ENCODE measurements at places on chromosomes 5 and 9. TPM values are rescaled to one million over a fixed set of nuclear protein-coding genes. Genes with fewer than 3 reads are reported as not detected.

- no peak for DNase-seq
These were observed 334.0 kb downstream of the NFIB start for GRCh38 chr9:13979941-13980318.

RASEF gene
- under 0.01 TPM for total RNA-seq

GKAP1 gene
- 1.1 TPM for total RNA-seq

DNA sequence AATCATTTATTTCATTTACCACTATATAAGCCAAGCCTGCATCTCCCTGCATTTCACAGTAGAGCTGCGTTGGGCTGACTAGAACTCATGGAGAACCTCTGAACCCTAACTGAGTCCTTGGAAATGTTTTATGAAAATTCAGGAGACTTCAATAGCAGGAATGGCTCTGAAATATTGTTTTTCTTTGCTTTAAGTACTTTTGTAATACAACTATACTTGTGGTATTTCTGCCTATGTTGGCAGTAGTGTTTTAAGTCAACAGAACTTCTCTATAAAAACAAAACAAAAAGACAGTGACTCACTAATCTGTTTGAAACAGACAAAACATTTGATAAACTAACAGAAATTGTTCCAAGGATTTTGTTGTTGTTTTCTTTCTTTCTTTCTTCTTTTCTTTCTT, 489.2 kb upstream of the MEF2C start:
- no peak for DNase-seq

MYORG gene
- 2.6 TPM for total RNA-seq

GRCh38 chr9:123003466-123003865, 30.0 kb upstream of the GPR21 start:
- DNase-seq = peak; percentile 43

GRCh38 chr5:123819833-123820232, 307.9 kb downstream of the CSNK1G3 start:
- DNase-seq = no peak

DNA sequence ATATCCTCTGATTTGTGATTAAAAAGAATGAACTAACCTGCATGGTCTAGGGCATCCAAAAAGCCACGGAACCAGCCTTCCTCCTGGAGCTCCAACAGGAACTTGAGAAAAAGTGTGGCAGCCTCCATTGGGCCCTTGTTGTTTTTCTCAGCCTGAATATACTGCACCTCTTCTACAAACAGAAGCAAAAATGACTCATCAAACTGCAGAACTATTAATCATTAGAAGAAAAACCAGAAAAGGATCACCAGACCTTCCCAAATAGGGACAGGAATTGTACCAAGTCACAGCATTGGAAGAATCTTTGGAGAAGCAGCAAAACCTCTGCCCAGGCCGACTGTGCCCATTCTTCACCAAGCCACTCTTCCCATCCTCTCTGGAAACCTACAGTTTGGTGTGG, 25.2 kb downstream of the RIGI start:
- no peak for DNase-seq

PCDHA8 gene
- under 0.01 TPM for total RNA-seq

GRCh38 chr9:100591139-100591538, 13.3 kb downstream of the CAVIN4 start:
- DNase-seq = no peak

- DNase-seq = no peak
These were observed 71.4 kb downstream of the SEMA4D start for GRCh38 chr9:89426384-89426961.

DELE1 gene
- 46.4 TPM for total RNA-seq

GRCh38 chr9:12702160-12702758, 9.1 kb downstream of the TYRP1 start:
- peak; percentile 75 for DNase-seq

GRCh38 chr9:18366184-18366583, 107.8 kb upstream of the ADAMTSL1 start:
- DNase-seq = no peak

DNA sequence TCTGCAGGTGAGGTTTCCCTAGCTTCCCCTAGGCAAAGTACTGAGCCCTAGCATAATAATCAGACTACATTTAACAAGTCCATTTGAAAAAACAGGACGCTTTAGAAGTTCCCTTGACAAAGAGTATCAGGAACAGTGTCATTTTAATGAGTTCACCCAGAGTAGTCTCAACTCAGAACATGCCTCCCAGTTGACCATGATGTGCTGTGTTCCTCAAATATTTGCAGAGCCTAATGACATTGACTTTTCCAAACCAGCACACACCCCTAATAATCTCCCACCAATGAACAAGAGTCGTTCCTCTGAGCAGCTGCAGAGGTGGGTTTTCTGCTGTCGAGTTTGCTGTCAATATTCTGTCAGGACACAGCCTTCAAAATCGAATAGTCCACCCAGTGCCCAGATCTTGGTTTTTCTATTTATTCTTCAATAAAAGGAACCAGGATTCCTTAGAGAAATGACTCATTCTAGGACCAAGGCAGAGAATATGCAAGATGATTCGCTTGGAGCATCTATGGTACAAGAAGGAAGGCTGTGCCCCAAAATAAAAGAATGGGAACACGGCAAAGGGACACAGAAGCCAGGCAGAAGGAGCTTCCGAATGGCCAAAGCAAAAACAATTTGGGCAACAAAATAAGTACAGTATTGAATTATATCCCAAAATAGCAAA, 57.6 kb downstream of the OTULIN start:
- no peak for DNase-seq

SLC6A18 gene
- total RNA-seq = not detected

LPAR1 gene
- total RNA-seq = not detected
